ENCODE measurements at places on chromosomes 16 and 17. TPM values are rescaled to one million over a fixed set of nuclear protein-coding genes. Genes with fewer than 3 reads are reported as not detected.

RANBP10 gene
- total RNA-seq, result 18.0 TPM

MAP2K3 gene
- total RNA-seq, result 62.5 TPM

INCA1 gene
- 1.0 TPM for total RNA-seq

TM4SF5 gene
- total RNA-seq, result not detected

TP53TG3B gene
- not detected for total RNA-seq

DRC3 gene
- 7.6 TPM for total RNA-seq

- peaks cover 46% of the 10 kb centered on the region for H3K36me3 ChIP-seq
- peaks cover 10% of the 10 kb centered on the region for H3K27me3 ChIP-seq
- H3K4me3 ChIP-seq, result no peak overlapping the region
- no peaks in the 10 kb centered on the region for H3K4me1 ChIP-seq
- DNase-seq, result no peak
- no peak overlapping the region for H3K27ac ChIP-seq
Measured at GRCh38 chr16:50677351-50677750, 3.8 kb downstream of the SNX20 start.

GRCh38 chr17:11467639-11468038 is 130.6 kb upstream of the DNAH9 start:
- H3K36me3 ChIP-seq, result no peaks in the 10 kb centered on the region
- H3K27ac ChIP-seq, result no peak overlapping the region
- no peak overlapping the region for H3K4me3 ChIP-seq

- peaks cover 71% of the 10 kb centered on the region for H3K4me1 ChIP-seq
- H3K27ac ChIP-seq, result no peak overlapping the region
- H3K27me3 ChIP-seq, result no peaks in the 10 kb centered on the region
- no peak for DNase-seq
- H3K36me3 ChIP-seq, result no peaks in the 10 kb centered on the region
Measured at GRCh38 chr17:63652106-63652505, 29.9 kb downstream of the MAP3K3 start.

GRCh38 chr17:29613352-29613837 is 9.3 kb downstream of the CORO6 start:
- DNase-seq, result peak; percentile 92
- H3K4me1 ChIP-seq, result peaks cover 35% of the 10 kb centered on the region
- peak overlapping the region; percentile 27 for H3K4me3 ChIP-seq
- H3K36me3 ChIP-seq, result no peaks in the 10 kb centered on the region
- H3K27me3 ChIP-seq, result peaks cover 61% of the 10 kb centered on the region
- no peak overlapping the region for H3K27ac ChIP-seq

GRCh38 chr17:68860941-68861340 is 94.3 kb downstream of the ABCA8 start:
- no peaks in the 10 kb centered on the region for H3K4me1 ChIP-seq
- DNase-seq, result no peak
- H3K27me3 ChIP-seq, result no peaks in the 10 kb centered on the region
- H3K4me3 ChIP-seq, result no peak overlapping the region
- no peak overlapping the region for H3K27ac ChIP-seq

- H3K27me3 ChIP-seq, result peaks cover 37% of the 10 kb centered on the region
- no peak overlapping the region for H3K27ac ChIP-seq
- DNase-seq, result no peak
- H3K4me1 ChIP-seq, result no peaks in the 10 kb centered on the region
- H3K4me3 ChIP-seq, result no peak overlapping the region
- no peaks in the 10 kb centered on the region for H3K36me3 ChIP-seq
Measured at GRCh38 chr17:72613806-72614292, 478.6 kb downstream of the SLC39A11 start.

- H3K4me1 ChIP-seq, result no peaks in the 10 kb centered on the region
- no peaks in the 10 kb centered on the region for H3K36me3 ChIP-seq
- H3K27me3 ChIP-seq, result no peaks in the 10 kb centered on the region
- no peak for DNase-seq
Measured at GRCh38 chr16:2178321-2179106, 17.9 kb downstream of the CASKIN1 start.

- no peaks in the 10 kb centered on the region for H3K27me3 ChIP-seq
- H3K4me3 ChIP-seq, result no peak overlapping the region
Measured at GRCh38 chr17:57264776-57265175, 8.5 kb downstream of the MSI2 start.

DNA sequence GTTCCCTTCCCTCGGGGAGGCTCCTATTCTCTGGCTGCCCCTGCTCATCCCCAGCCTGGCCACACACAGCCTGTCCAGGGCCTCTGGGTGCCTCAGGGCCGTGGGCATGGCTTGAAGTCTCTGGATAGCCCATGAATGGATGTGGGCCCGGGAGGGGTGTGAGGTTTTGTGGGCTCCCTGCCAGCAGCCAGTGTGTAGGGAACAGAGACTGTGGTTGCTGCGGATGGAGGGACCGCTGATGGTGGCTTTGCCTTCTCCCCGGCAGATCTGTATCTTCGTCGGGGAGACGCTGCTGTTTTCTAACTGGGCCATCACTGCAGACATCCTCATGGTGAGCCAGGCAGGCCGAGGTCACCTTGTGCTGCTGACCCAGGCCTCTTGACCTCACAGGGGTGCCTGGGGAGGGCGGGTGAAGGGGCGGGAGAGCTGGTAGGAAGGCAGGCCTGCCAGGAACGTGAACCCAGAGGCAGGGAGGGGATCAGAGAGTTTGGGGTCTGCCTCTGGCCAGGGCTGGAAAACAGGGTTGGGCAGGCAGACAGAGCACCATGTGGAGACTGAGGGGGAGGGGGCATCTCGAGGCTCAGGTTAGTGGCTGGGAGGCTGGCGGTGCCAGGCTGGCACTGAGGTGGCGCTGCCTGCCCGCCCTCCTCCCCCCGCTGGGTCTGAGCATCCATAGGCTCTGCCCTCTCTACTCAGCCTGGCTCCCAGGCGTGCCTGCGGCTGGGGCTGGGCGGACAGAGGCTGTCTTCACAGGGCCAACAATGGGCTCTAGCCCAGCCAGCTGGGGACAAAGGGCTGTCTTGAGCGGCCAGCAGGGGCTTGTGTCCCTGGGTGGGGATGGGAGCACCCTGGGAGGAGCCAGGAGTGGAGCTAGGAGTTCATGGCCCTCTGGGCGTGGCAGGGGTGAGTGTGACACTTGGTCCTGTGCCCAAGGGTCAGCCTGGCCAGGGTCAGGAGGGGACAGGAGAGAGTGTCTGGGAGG is 21.4 kb downstream of the MYBBP1A start:
- peak overlapping the region; percentile 61 for H3K27ac ChIP-seq
- H3K4me3 ChIP-seq, result no peak overlapping the region
- H3K36me3 ChIP-seq, result no peaks in the 10 kb centered on the region
- H3K4me1 ChIP-seq, result peaks cover 85% of the 10 kb centered on the region

DNA sequence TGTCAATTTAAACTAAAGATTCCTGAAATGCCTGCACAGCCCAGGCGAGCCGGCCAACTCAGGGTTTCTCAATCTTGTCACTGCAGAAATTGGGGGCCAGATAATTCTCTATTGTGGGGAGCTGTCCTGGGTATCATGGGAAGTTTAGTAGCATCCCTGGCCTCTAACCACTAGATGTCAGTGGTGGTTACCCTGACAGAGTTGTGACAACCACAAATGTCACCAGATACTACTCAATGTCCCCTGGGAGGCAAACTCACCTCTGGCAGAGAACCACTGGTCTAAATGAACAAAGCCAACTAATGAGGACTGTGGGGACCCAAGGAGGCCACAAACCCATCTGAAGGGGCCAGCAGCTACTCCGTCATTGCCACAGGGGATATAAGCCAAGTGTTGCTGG is 90.9 kb downstream of the MYH11 start:
- H3K4me1 ChIP-seq, result no peaks in the 10 kb centered on the region
- H3K4me3 ChIP-seq, result no peak overlapping the region
- no peaks in the 10 kb centered on the region for H3K36me3 ChIP-seq
- peak; percentile 34 for DNase-seq

- no peak for DNase-seq
- peak overlapping the region; percentile 43 for H3K27ac ChIP-seq
- no peak overlapping the region for H3K4me3 ChIP-seq
- H3K27me3 ChIP-seq, result no peaks in the 10 kb centered on the region
Measured at GRCh38 chr17:61323909-61324868, 75.5 kb upstream of the TBX2 start.

DNA sequence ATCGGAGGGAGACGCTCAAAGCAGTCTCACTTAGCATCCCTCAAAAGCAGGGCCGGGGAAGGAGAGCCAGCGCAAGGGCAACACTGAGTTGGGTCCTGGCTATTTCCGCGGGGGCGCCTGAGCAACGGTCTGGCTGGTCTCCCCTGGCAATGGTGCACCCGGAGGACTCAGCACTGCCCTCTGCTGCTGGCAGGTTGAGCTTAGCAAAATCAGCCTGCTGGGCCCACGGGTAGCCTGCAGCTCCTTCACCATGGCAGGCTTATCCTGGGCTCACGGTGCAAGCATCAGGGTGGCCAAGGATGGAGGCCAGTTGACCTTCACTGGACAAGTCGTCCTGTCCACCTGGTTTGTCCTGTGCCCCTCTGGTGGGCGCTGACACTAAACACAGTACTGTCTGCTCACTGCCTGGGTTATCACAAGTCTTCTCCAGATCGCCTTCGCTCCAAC is 14.4 kb upstream of the ALDH3A1 start:
- H3K36me3 ChIP-seq, result no peaks in the 10 kb centered on the region
- H3K4me3 ChIP-seq, result no peak overlapping the region
- peak; percentile 67 for DNase-seq

DNA sequence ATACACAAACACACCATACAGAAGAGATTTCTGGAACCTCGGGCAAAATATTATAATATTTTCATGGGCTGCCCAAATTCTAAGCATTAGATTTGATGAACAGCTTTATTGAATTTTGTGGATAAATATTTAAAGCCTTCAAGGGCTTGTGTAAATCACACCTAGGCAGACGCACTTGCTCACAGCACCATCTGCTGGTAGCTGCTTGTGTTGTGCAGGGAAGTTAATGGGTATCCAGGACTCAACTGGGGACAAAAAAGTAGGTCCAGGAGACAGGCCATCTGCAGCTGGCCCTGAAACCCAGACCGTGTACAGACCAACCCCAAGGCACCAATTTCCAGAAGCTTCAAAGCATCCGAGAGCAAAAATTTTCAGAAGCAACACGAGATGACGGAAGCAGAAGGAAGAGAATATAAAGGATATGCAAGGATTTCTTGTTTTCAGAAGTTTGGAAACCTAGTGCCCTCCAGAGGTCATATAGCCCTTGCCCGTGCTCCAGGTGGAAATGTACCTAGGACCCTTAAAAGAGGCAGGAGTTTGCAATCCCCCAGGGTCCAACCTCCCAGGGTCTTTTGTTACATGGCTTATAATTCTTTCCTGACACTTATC is 140.0 kb downstream of the CHD9NB start:
- no peaks in the 10 kb centered on the region for H3K4me1 ChIP-seq
- no peak overlapping the region for H3K27ac ChIP-seq
- H3K36me3 ChIP-seq, result no peaks in the 10 kb centered on the region
- no peak overlapping the region for H3K4me3 ChIP-seq
- DNase-seq, result peak; percentile 51

DNA sequence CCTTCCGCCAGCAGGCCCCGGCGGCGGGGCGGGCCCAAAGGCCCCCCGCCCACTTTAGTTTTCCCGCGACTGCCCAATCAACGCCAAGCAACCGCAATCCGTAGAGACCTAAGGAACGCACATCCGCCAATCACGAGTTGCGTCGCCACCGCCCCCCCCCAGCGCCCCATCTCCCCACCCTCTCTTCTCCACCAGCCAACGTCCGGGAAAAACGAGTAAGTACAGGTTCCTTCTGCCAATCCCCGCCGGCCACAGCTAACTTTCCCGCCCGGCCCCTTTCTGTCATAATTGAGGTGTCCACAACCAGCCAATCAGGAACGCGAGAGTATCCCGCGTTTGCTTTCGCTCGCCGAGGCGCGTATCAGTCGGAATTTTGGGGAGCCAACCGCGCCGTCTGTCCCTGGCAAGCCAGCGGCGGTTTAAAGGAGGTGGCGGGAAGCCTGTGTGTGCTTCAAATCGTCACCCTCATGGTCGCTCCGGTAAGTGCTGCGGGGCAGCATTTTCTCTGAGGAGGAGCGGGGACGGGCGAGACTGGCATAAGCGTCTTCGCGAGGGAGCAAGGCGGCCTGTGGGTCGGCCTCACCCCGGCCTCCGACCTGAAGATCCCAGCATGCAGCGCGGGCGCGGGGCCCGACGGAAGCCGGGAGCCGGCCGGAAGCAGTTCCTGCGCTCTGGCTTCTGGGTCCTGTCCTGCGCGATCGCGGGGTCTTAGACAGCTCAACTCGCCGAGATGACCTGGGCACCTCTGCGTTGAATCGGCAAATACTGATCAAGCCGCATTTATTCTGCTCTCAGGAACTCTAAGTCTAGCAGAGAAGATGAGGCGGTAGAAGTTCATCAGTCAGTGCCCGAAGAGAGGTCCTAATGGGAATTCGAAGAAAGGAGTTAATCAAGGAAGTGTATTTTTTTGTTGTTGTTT is at the start of gene MIS12:
MIS12 (plus strand) TSS at position 361 of the 919 bp plus-strand sequence. CDS start 2,297 bp downstream, outside the sequence.
- peaks cover 43% of the 10 kb centered on the region for H3K4me1 ChIP-seq
- H3K36me3 ChIP-seq, result no peaks in the 10 kb centered on the region
- no peaks in the 10 kb centered on the region for H3K27me3 ChIP-seq
- peak within 1 kb of the TSS; percentile 99 for H3K4me3 ChIP-seq
- H3K27ac ChIP-seq, result peak within 1 kb of the TSS; percentile 99

- no peak for DNase-seq
- H3K36me3 ChIP-seq, result no peaks in the 10 kb centered on the region
- peaks cover 43% of the 10 kb centered on the region for H3K4me1 ChIP-seq
- H3K27me3 ChIP-seq, result no peaks in the 10 kb centered on the region
Measured at GRCh38 chr17:73302189-73302588, 9.6 kb downstream of the CDC42EP4 start.

DNA sequence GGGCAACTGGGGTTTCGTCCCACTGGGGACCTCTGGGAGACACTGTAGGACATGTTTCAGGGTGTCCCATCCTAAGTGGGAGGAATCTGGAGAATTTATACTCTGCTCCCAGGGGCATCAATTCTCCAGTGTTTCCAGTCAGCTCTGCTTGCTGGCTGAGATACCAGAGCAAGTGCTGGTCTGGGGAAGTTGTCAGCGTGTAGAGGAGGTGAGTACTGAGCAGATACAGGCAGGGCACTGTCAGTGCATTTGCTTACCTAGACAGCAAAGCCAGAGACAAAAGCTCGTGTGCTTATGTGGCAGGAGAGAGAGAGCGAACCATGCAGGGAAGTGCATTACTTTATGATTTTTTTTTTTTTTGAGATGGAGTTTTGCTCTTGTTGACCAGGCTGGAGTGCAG is 20.2 kb upstream of the TOX3 start:
- no peaks in the 10 kb centered on the region for H3K27me3 ChIP-seq
- H3K4me3 ChIP-seq, result no peak overlapping the region
- H3K4me1 ChIP-seq, result no peaks in the 10 kb centered on the region

DNA sequence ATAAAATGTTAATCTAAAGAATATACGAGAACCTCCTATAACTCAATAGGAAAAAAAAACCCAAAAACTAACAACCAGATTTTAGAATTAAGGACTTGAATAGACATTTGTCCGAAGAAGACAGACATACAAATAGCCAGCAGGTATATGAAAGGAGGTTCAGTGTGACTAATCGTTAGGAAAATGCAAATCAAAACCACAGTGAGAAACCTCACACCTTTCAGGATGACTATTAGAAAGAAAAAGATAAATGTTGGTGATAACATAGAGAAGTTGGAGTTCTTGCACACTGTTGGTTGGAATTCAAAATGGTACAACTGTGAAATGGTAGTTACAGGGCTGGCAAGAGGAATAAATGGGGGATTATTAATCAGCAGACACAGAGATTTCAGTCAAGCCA is 339.0 kb downstream of the TMEM114 start:
- no peaks in the 10 kb centered on the region for H3K36me3 ChIP-seq
- H3K27me3 ChIP-seq, result no peaks in the 10 kb centered on the region
- no peaks in the 10 kb centered on the region for H3K4me1 ChIP-seq
- no peak overlapping the region for H3K4me3 ChIP-seq
- H3K27ac ChIP-seq, result no peak overlapping the region
